Activated T-cell treated with anti-CD3 and anti-CD28 coated beads for 1 hour (primary cell): ENCODE measurements at places on chromosomes 11 and 22.

GRCh38 chr22:31080164-31080847 is 812 bp upstream of the SMTN start:
- no peak for DNase-seq

GRCh38 chr22:36546092-36546804 is 17.3 kb upstream of the EIF3D start:
- no peak for DNase-seq

DNA sequence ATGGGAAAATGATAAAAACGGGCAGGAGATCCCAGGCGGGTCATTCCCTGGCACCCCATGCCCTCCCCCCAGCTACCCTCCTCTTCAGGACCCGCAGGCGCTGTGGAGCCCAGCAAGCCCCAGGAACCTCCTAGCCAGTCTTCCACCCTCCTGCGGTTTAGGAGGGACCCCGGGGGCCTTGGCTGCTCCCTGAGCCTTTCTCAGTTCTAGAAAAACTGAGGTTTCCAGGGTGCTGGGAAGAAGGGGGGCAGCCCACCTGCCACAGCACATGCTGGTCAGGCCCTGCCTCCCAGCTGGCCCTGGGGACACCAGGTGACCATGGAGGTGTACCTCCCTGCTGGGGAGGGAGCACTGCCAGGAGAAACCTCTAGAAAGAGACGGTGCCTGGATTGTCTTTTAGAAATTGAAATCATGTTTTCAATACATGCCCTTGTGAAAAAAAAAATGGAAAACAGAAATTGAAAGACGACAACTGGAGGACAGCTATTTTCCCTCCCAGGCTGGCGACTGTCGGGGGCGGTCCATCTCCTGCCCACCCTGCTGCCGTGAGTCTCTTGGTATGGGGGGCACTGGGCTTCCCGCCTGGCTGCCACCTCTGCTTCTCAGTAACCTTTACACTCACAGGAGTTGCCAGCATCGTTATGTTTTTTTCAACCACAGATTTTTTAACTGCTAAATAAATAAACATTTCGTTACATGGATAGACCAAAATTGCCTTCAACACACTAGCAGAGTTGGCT is 398.5 kb downstream of the TBC1D22A start:
- no peak for DNase-seq

GRCh38 chr22:44665115-44665514 is 36.9 kb upstream of the PRR5 start:
- DNase-seq, result no peak

GRCh38 chr22:36417281-36417686 is 29.5 kb upstream of the MYH9 start:
- no peak for DNase-seq

DNA sequence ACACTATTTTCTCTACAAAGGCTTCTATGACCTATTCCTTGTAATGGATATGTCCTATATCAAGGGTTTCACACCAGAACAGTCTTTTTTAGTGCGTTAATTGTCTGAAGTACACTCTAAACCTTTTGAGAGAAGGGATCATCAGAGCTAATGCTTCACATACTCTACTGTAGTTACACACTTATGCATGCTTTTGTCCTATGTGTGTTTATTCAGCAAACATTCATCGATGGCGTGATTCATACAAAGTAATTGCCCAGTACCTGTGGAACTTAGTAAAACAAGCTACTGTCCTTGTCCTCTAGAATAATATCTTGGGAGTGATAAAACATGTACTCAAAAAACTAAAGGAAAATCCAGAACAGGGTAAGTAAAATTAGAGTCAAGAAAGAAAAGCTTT is 139.2 kb downstream of the GUCY1A2 start:
- DNase-seq, result no peak

GRCh38 chr11:27612932-27613880 is 87.0 kb downstream of the BDNF start:
- no peak for DNase-seq

DNA sequence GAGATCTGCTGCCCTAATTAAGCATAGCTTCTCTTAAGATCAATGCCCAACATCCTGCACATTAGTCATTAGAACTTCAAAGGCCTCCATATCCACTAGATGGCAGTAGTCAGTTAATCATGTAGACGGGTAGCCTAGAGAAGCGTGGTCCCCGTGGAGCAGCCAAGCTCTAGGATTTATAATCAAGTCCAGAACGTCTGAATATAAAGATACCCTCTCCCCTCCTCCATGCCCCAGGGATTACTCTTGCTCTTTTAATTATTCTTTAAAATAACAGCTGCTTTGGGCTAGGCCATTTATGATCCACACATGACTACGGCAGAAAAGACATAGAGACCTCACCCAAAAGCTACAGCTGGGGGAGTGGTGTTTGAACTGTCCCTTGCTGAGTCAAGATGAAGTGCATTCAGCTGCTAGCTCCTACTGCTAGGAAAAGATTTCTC is 327.6 kb upstream of the PLET1 start:
- peak; percentile 9 for DNase-seq

- no peak for DNase-seq
Measured at GRCh38 chr22:28129319-28129962, 210.4 kb upstream of the PITPNB start.

- no peak for DNase-seq
Measured at GRCh38 chr22:23233084-23233531, 52.8 kb downstream of the BCR start.
